ENCODE measurements at places on chromosomes 5 and 9.

DNA sequence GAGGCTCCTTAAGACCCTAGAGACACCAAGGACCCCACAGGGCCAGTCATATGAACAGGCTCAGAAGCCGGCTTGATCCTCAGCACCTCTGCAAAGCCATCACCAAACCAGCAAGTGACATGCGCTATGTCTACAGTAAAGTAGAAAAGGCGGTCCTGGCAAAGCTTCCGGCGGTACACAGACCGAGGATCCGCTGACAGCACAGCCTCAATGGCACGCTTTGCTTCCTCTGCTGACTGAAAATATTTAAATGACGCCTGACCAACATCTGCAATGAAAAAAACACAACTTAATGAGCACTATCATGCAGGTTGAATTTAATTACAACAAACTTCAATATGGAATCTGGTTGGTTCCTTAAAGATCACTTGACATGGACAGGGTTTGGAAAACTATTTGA lies 17.6 kb downstream of the TRMO start:
- peak; percentile 59 for DNase-seq

- no peak for DNase-seq
Observed at GRCh38 chr5:9251379-9251980, 294.4 kb downstream of the SEMA5A start.

DNA sequence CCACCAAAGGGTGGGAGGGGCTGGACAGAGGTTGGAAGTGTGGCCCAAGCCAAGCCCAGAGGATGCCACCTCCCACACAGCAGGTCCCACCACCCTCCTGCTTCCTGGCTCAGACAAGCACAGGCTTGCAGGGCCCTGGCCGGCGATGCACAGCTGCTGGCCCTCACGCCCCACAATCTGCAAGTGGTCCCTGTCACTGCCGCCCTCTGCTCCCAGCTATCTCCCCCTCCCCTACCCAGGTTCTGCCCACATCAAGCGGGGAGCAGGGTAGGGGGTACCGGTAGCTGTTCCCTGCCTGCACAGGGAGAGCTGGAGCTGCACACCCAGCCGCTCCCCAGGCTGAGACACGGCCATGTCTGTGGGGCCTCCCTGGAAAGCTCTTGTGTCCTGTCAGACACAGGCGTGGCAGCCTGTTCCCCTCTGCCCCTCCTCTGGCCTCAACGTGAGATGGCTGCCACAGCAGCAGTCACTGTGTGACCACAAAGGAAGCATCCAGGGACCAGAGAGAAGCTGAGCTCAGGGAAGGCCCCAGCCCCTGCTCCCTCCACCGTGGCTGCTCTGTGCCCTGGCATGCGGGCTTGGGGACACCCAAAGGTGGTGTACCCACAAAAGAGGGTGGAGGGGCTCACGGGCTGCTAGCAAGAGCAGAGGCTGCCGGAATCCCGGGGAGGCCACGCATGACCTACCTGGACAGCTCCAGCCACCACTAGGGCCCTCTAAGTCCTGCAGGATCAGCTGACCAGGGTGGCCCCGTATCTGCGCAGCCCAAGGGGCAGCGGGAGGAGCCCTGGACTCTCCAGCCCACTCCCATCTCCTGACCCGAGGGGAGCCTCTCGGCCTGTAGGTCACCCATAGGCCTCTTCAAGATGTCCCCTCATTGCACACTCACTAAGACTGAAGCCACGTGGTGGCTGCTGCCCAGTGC lies 10.9 kb upstream of the ZDHHC11 start:
- no peak for DNase-seq

- DNase-seq: no peak
Observed at GRCh38 chr5:8570528-8570927, 701.6 kb downstream of the MTRR start.

GRCh38 chr9:135328485-135329417 lies 150.8 kb upstream of the PPP1R26 start:
- DNase-seq: peak; percentile 3

- DNase-seq: no peak
Observed at GRCh38 chr5:133006653-133007052, 19.7 kb downstream of the ZCCHC10 start.

- DNase-seq: no peak
Observed at GRCh38 chr9:124260769-124261603, 3.2 kb downstream of the NEK6 start.

GRCh38 chr9:6771722-6772121 lies 13.9 kb downstream of the KDM4C start:
- no peak for DNase-seq

GRCh38 chr5:131303537-131303936 lies 39.7 kb downstream of the CDC42SE2 start:
- DNase-seq: no peak

DNA sequence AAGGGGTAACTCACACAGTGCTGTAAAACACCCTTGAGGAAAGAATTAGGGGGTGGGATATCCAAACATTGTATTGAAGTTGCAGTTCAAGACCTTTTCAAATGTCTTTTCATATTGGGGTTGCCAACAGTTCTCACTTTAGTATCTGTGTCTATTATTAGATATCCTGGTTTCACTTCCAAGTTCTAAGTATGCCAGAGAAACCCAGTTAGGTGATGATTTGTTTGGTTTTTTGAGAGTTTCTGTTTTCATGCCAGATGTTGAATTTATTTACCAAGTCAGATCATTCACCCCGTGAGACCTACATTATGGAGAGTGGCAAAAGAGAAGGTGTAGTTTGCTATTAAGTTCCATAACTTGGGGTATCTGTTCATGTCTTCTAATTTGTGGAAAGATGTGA lies 64.5 kb downstream of the C9orf152 start:
- DNase-seq: no peak

- DNase-seq: no peak
Observed at GRCh38 chr5:103228588-103228987, 30.0 kb upstream of the MACIR start.

GRCh38 chr9:33244137-33244784 lies 4.3 kb downstream of the SPINK4 start:
- no peak for DNase-seq

DNA sequence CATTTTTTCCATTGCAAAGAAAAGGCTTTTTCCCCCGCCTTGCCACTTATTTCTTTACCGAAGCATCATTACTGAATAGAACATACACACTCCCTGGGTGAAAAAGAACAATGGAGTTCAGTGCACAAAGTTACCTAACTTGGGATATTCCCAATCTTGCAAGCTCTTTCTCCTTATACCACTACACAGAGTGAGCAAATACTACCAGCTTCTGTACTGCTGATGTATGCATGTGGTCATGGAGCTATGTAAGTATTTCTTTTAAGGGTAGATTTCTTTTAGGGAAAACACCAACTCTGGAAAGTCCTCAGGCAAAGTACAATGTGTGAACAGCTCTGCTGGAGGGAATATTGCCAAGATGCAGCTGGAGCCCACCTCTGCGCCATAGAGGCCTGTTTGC lies 81.1 kb downstream of the AOPEP start:
- DNase-seq: no peak

GRCh38 chr5:149044453-149045088 lies 18.3 kb downstream of the SH3TC2 start:
- no peak for DNase-seq

DNA sequence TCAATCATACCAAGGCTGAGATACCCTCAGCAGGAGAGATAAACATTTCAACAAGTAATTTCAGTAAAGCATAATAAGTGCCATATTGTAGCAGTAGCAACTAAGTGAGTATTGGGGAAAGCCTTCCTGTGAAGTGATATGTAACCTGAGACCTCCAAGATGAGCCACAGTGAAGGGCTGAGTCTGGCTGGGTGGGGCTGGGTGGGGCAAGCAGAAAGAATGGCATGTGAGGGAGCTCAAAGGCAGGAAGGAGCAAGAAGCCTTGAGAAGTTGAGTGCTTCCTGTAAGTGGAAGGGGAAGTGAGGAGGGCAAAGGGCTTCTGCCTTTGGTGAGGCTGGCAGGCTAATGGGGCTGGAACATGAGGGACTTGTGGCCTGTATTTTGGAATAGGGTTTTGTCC lies 19.7 kb upstream of the ASTN2 start:
- no peak for DNase-seq

DNA sequence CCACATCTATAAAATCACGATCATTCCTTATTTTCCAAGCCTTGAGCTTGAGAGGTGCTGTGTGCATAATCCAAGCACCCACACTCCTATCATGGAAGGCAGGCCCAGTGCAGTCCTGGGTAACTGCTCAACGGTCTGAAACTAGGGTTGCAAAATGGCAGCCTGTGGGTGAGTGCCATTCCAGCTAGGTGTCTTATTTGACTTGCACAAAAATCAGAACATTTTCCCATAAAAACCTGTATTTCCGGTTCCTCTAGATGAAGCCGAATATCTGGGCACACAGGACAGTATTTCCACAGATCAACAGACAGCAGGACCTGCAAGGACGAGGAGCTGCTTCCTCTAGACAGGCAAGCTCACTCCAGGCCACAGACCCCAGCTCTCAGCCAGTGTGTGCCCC lies 588.8 kb downstream of the BNC2 start:
- no peak for DNase-seq

DNA sequence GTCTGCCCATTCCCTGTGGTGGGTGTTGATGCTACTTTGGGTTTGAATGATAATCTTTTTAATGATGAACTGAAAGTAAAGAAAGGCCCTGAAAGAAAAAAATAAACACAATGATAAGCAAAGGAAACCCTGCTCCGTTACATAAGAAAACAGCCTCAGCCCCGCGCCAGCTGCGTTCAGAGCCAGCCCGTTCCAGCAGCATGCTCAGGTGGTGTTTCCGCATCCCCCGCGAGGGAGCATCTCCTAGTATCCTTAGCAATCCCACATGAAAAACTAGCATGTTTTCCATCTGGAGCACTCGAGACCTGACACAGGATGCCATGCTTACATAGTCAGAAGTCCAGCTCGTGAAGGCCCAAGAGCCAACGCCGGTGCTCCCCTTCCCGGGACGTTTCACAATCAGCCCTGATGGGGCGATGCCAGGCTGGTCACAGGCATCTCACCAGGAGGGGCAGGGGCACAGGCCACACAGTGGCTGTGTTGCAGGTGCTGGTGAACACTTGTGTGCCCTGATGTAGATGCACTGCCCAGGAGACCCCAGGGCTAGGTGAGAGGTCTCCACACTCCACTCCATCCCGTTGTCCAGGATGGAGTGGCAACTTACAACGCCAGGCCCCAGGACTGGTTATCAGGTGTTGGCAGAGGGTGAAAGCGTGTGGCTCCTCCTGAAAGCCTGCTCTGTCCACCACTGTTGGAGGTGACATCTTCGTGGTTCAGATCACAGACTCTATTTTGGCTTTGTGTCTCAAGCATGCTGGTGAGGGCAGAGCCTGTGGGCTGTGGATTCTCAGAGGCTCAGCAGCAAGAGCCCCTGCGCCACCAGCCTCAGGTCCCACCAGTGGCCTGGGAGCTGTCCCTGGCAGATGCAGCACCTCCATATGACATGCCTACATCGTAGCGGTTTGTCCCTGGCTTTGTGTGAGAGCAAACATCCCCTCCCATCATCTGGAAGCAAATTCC lies 246.8 kb upstream of the IRX1 start:
- DNase-seq: no peak

- no peak for DNase-seq
Observed at GRCh38 chr9:120080849-120081248, 499.1 kb downstream of the CDK5RAP2 start.

GRCh38 chr9:126857261-126857960 lies 3.0 kb upstream of the ZBTB34 start:
- DNase-seq: no peak

DNA sequence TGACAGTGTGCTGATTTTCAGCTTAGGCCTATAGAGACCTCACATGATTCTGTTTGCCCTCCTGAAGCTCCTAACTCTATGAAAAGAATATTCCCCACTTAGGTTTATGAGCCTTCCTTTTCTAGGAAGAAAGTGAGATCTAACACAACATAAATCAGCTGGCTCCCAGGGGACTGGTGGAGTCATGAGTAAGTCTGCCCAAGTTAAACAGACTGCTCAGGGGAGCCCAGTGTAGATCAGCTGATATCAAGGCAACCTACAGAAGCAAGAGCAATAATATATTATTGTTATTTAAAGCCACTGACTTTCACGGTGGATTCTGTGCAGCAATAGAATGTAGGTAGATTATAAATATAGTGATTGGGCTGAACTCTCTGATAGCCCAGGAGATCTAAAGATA lies 1978.6 kb upstream of the CDH6 start:
- DNase-seq: no peak

DNA sequence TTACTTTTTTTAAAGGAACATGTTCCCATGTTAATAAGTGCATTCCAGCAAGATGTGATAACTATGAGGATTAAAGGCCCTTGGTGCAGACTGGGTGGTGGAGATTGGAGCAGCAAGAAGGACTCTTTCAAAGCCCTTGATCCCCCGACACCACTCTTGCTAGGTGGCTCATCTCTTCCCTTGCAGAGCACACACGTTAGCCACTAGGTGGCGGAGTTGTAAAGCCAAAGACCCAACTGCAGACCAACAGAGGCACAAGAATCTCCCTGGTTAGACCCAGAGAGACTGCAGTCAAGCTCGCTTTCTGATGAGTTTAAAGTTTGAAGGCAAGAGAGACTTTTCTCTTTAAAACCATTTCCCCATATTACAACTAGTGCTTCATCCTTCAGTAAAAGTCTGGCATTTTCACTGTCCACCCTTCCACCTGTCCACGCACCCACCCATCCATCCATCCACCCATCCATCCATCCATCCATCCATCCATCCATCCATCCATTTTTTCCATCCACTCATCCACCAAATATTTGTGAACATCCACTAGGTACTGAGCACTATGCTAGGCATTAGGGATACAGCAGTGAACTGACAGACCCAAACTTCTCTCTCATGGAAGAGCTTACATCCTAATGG lies 226.9 kb downstream of the MSX2 start:
- DNase-seq: peak; percentile 25

DNA sequence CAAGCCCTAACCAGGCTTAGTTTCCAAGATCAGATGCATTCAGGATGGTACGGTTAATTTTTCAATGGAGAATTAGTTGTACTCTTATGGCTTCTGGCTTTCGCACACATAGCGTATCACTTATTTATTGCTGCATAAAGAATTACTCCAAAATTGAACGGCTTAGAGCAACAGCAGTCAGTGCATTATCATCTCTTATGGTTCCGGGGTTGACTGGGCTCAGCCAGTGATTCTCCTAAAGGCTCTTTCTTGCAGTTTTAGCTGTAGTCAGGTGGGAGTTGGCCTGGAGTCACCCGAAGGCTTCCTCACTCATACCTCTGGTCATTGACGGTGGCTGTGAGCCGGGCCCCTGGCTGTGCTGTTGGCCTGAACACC lies 595 bp upstream of the GRHPR start:
- no peak for DNase-seq

- no peak for DNase-seq
Observed at GRCh38 chr9:35905912-35906679, at the start of gene HRCT1. HRCT1 (plus strand) TSS chr9:35906202; CDS start chr9:35906288, 86 bp downstream.

DNA sequence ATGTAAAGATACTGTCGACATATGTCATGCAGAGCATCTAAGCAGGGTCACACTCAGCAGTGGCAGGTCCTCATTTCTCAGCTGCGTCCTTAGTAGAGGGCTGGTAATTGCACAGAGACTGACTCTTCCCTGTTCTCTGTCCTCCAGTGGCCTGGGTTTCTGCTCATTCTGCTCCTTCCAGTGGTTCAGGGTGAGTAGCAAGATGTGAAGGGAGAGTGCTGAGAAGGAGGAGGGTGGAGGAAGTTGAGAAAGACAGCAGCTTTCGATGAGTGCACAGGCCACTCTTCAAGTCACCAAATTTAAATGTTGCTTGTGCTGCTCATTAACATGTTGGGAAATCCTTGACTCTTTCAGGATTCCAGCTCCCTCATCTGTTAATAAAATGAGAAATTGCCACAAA lies 203.9 kb downstream of the FBXL7 start:
- DNase-seq: no peak

- no peak for DNase-seq
Observed at GRCh38 chr9:75979362-75979761, 88.9 kb downstream of the PCSK5 start.
